ENCODE measurements at places on chromosomes 12 and 14.

DNA sequence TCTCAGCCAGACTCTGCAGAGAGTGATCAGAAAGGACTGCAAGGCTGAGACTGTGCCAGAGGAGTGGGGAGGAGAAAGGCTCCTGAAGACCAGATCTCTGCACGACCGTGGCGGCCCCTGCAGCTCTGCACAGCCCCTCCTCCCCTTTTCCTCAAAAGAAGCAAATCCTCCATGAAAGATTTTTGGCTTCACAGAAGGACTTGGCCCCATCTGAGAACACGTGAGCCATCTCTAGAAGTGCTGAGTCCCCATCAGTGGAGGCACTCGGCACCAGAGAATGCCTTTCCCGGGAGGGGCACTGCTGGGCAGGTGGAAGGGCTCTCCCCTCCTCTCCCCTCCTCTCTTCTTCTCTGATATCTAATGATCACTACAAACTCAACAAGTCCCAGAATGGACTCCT lies 6.8 kb downstream of the FIGNL2 start:
- no peak for DNase-seq

DNA sequence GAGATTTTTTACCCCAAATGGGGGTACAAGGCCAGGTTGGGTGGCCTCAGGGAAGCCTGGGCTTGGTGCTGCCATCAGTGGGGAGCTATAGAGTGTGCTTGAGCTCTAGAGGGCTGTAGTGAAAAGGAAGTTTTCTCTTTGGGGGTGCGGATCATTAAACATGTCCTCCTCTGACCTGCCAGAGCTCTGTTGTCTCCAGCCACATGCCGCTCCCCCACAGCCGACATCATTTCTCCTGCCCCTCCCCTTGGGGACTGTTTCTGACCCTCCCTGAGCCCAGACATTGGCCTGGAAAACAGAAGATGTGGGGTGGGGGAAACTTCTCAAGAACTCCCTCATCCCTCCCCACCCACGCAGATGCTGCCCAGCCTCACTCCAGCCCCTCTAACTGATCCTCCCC lies 25.3 kb downstream of the DTX1 start:
- DNase-seq: no peak

GRCh38 chr12:95548539-95549391 lies 2.5 kb downstream of the USP44 start:
- no peak for DNase-seq

DNA sequence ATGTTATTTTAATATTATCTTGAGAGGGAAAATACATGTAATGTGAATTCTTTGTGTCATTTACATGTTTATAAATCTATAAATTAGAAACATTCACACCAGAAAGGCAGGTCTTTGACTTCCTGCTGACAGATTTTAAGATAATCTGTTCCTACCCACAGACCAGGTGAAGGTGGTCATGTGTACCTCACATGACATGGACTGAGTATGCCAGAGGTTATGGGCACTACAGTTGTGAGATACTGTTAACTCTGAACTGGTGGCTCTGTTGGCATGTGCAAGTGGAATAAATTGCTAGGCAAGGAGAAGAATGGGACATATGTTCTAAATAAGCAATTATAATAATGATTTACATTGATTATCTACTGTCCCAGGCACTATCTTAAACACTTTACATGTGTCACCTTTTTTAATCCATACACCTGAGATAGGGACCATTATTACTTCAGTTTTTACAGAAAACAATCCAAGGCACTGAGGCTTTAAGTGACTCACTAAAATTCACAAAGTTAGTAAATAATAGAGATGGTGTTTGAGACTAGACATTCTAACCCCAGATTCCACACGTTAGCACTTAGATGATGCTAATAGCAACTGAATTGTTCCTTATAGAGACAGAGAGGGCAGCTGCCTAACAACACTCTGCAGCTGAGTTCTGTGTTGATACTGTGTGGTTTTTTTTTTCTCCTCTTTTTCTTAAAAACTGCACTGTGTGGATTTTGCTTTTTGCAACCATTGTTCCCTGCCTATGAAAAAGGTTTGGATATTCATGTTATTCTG lies 23.8 kb downstream of the SLC16A7 start:
- no peak for DNase-seq

DNA sequence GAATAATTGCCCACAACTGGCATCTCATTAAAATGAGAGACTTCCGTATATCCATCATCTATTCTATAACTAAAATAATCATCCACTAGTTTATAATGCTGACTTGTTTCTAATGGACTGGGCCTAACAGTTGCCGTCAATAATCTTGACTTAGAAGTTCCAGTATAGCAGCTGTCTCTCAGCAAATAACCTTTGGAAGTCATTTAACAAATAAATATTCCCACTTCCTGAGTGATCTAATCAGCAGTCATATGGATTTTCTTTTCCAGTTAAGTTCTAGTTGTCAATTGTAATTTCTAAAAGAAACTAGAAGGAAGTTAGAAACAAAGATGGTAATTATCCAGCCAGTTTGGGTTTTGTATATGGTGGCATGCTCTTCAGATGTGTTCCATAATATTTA lies 177.8 kb downstream of the GXYLT1 start:
- DNase-seq: no peak
